GM13977 (cell line): ENCODE measurements at places on chromosomes 7 and 10.

DNA sequence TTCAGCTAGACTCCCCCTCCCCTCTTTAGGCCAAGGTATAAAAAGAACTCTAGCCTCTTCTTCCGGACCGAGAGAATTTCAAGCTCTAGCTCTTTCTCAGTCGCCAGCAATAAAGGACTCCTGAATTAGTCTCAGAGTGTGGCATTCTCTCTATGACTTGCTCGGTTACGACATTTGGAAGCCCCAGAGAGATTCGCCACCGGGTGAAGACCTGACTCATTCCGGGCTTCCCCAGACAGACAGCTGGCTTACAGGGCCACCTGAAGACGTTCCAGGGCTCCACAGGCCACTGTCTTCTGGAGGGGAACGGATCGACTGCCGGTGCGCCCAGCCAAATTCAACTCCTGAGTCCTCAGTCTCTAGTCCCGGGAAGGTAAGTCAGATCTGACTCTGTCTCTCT is at the start of gene AKR1B15:
TSS of gene AKR1B15 (plus strand) at position 234 of the 400 bp plus-strand sequence. CDS start 15,510 bp downstream, outside the sequence.
- peak; percentile 74 for DNase-seq

DNA sequence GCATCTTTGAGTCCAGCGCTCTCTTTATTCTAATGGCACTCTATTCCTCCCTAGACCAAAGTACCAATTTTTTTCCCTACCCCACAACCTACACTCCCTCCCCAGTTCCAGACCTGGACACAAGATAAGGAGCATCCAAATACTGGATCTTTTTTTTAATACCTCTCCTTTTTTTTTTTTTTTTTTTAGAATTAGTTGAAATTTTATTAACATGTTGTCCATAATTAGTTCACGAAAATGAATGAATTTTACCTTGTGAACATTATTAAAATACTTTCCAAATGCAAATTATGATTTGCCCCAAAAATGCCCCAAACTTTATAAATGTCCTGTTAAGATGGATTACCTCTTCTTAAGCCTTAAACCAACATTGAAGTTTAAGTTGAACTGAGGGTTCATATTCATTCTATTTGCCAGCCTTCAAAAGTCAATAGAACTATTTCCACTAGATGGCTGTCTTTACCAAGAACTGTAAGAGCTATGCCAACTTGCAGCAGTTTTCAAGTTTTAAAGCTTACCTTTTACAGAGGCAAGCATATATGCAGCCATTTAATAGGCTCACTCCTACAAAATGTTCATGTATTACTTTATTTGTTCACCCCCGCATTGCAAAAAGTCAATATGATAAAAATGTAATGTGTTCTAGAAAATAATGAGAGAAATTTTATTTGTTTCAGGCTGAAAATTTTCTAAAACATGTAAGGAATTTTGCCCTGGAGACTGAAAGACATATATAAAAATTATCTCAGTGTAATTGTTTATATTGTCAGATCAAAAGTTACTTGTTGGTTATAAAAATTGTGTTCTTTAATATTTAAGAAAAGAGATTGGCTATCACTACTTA is 39.7 kb upstream of the TNKS2 start:
- DNase-seq = peak; percentile 47

DNA sequence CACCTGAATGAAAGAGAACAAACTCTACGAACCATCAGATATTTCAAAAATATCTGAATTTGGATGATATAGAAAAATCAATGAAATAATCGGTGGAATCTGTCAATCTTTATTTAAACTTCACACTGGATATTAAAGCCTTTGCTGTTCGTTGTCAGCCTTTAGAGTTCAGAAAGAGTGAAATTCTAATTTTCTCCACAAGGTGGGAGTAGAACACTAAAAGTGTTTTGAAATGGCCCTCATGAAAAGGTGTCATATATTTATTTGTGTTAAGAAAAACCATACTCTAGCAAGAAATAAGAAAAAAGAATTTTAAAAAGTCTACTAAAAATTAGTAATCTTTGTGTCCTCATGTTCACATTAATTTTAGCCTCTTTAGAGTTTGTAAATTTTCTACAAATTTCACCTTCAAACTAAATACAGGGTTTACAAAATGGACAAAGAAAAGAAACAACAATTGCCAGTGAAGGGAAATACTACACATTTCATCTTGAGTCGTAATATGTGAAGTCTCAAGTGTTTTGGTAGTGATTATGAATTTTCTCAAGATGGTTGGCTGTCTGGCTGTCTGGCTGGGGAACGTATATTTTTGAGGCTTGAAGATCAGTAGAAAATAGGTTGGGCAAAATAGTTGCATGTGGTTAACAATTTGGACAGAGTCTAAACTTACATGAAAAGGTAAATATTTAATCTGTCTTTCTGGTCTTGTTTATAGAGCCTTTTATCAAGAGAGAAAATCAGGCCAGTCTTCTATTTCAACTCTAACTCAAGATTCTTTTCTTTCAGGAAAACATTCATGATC is 43.7 kb downstream of the DNAJB9 start:
- peak; percentile 16 for DNase-seq

GRCh38 chr10:91012502-91012901 is 91.6 kb upstream of the ANKRD1 start:
- no peak for DNase-seq

DNA sequence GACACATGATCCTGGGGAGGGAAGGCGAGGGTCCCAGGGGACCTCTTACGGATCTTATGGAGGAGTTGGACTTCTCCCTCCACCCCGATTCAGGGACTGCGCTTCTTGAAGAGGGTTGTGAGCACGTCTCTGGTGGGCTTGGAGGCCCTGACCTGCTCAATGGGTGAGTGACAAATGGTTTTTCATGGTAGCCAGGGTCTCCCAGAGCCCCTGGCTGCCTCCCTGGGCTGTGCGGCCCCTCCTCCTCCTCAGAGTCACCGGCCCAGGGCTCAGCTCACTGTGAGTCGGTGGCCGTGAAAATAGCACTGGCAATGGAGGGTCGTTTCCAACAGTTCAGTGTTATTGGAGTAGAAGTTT is 26.6 kb downstream of the INPP5A start:
- DNase-seq = no peak

- DNase-seq = no peak
Observed at GRCh38 chr10:94428766-94429707, 26.7 kb downstream of the TBC1D12 start.

GRCh38 chr7:95594185-95594584 is 2.1 kb downstream of the PDK4 start:
- DNase-seq = no peak

DNA sequence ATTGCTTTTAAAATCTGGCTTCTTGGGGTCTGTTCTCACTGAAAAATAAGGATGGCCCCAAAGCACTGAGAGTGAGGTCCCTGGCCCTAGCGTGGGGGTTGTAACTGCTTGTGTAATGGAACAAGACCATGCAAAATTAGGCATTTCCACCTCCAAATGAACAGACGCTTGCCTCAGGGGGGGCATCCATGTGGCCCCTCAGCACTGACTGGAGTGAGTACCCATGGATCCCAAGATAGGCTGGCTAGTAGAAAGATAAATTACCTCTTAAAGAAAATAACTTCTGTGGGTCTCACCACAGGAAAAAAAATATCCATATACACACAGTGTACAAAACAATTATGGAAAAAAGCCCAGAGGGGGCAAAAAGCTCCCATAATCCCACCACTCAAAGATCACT is 15.2 kb upstream of the CPA1 start:
- no peak for DNase-seq

DNA sequence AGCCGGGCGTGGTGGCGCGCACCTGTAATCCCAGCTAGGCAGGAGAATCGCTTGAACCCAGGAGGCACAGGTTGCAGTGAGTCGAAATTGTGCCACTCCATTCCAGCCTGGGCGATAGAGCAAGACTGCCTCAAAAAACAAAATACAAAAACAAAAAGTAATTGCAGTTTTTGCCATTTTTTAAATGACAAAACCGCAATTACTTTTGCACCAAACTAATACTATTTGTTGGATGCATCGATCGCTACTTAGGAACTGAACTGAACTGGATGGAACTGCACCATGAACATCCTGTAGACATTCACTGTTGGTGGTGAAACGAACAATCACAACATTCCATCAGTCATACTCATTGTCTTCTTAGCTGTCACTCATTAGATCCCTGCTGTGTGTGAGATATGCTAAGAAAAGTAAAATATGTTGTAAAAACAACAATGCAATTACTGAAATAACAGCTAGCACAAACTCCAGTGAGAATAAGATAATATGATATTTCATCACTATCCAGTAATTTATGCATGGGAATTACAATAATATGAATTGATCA is 341.2 kb downstream of the ACTR3B start:
- DNase-seq = no peak

- no peak for DNase-seq
Observed at GRCh38 chr10:75191821-75192568, 18.6 kb upstream of the VDAC2 start.

DNA sequence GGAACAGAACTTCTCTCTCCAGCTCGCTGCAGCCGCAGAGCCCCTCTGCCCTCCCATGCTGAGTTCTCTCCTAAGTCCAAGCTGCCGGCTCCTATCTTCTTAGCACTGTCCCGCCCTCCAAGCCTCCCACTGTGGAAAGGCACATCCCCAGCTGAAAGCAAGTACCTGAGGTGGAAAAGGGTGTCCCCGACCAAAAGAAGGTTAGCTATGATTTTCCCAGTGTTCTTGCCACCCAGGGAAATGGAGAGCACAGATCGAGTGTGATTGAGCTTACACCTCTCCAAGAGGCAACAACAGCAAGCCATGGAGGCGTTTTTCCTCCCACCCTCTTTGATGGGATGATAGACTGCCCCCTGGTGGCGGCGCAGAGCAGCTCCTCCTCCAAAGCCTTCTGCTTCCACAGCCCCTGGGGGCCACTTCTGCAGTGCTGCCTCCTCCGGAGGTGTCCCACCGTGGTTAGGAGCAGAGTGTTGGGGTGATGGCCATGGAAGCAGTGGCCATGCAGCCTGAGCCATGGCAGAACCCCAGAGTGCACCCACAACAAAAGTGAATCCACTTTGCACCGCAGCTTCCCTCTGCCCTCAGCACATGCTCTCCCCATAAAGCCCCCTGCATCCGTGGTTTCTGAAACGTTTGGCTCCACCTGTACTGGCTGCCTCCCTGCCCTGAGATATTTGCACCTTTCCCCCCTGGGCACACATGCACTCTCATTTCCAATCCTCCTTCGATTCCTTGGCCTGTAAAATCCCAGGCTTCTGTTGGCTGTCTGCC is 143.1 kb upstream of the STK17A start:
- DNase-seq = peak; percentile 86

DNA sequence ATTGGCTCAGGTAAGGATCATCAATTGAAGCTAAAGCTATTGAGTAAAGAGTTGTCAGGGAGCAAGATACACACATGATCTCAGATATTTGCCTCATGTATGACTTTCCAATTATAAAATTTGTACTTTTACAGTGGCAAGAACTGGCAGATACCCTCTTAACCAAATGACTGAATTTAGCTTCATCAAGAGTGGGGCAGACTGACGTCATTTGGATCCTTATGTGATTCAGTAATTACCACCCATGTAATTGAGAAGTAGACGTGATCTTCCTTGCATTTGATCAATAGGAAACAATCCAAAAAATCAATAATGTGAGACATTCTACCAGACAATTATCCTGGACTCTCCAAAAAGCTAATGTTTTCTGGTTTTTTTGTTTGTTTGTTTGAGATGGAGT is 8.9 kb downstream of the LRRC72 start:
- DNase-seq = no peak

- DNase-seq = no peak
Observed at GRCh38 chr7:93629291-93629801, 54.8 kb upstream of the CALCR start.

DNA sequence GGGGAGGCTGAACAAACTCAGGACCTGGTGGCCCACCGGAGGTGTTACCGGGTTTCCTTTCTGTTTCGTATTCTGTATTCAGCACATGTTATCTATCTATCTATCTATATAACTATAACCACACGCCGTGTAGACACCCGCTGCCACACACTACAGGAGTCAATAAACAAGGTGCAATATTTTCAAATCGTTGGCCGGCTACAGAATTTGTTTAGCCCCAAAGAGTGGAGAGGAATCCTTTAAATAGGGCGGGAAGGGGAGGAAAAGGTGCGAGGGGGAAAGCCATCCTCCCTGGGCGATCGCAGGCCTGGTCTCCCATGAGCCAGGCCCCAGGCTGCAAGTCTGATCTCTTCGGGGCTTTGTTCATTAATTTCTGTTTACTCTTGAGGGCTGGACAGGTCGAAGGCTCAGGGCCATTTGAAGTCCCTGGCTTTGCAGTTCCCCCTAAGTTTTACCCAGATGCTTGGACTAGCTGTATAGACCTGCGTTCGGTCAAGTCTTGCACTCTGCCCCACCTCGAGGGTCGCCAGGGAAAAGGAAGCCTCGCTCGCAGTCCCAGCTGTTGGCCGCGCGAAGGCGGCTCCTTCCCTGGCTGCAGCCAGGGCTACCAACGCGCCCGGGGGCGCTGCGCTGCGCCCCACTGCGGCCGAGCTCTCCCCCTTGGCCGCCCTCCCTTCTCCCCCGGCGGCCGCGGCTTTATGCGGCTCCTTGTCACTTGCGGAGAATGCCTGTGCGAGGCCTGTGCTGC is 3.8 kb downstream of the NKX2-3 start:
- DNase-seq = peak; percentile 53
